ENCODE measurements at places on chromosomes 1 and 21.

DNA sequence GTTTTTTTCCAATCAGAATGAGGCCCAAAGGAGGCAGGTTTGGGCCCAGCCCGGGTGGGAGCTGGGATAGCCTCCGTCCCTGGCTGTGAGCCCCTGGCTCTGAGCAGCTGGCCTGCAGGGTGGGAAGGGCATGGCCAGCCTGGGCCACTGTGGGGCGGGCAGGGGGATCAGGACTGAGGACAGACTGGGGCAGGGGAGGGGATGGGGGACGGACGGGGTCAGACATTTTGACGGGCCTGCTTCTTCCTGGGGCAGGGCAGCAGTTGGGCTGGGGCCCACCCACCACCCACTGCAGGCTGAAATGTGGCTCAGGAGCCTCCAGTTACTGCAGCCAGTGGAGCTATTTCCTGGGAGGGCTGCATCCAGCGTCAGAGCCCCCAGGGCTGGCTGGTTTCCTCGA is 2.5 kb upstream of the SLC6A9 start:
- no peak overlapping the region for H3K27ac ChIP-seq
- no peaks in the 10 kb centered on the region for H3K36me3 ChIP-seq
- peaks cover 19% of the 10 kb centered on the region for H3K4me1 ChIP-seq
- no peak overlapping the region for H3K4me3 ChIP-seq
- no peak for DNase-seq
- no peaks in the 10 kb centered on the region for H3K27me3 ChIP-seq

GRCh38 chr1:151542710-151543129 is 2.6 kb downstream of the TUFT1 start:
- DNase-seq: peak; percentile 95
- no peaks in the 10 kb centered on the region for H3K36me3 ChIP-seq
- peak overlapping the region; percentile 23 for H3K27ac ChIP-seq
- no peaks in the 10 kb centered on the region for H3K27me3 ChIP-seq
- H3K4me3 ChIP-seq: no peak overlapping the region
- peaks cover 22% of the 10 kb centered on the region for H3K4me1 ChIP-seq

DNA sequence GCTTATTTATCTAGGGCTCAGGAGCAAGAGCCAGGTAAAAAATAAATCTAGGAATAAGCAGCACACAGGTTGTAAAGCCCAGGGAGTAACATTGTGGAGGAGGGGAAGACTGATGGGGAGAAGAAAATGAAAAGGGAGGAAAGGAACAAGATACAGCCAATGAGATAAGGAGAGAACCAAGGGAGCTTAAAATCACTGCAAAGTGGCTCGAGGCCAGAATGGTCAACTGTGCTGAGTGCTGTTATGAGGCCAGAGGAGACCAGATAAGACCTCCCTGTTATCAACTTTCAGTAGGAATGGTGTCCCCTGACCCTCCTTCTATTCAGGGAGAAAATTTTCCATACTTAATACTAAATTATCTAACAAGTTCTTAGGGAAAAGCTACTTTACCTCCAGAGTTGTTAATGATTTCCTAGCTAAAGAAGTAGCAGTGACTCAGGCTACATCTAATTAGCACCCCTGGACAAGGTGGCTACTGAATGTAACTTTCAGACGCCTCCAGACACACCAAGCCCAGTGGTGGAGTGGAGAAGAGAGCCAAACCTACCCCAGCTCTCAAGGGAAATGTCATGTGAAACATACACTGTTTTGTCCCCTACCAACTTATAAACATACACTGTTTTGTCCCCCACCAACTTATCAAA is 25.5 kb downstream of the ENAH start:
- DNase-seq: no peak
- no peaks in the 10 kb centered on the region for H3K36me3 ChIP-seq
- H3K27ac ChIP-seq: no peak overlapping the region
- no peak overlapping the region for H3K4me3 ChIP-seq
- H3K4me1 ChIP-seq: peaks cover 2% of the 10 kb centered on the region
- H3K27me3 ChIP-seq: no peaks in the 10 kb centered on the region

DNA sequence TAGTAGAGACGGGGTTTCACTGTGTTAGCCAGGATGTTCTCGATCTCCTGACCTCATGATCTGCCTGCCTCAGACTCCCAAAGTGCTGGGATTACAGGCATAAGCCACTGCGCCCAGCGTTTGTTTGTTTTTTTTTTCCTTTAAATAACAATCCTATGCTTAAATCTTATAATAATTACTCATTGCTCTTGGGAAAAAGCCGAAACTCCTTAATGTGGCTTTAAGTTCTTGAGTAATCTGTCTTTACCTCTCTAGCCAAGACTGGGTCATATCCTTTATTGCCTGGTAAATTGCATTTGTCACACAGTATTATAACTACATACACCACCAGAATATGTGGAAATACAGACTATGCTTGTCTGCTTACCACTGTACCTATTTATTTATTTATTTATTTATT is 97.1 kb downstream of the MACF1 start:
- DNase-seq: peak; percentile 11
- H3K4me3 ChIP-seq: no peak overlapping the region
- H3K27me3 ChIP-seq: no peaks in the 10 kb centered on the region
- peaks cover 4% of the 10 kb centered on the region for H3K36me3 ChIP-seq
- no peak overlapping the region for H3K27ac ChIP-seq
- H3K4me1 ChIP-seq: no peaks in the 10 kb centered on the region

GRCh38 chr1:34900775-34901502 is 28.5 kb downstream of the DLGAP3 start:
- no peak overlapping the region for H3K4me3 ChIP-seq
- no peaks in the 10 kb centered on the region for H3K36me3 ChIP-seq
- H3K4me1 ChIP-seq: no peaks in the 10 kb centered on the region

DNA sequence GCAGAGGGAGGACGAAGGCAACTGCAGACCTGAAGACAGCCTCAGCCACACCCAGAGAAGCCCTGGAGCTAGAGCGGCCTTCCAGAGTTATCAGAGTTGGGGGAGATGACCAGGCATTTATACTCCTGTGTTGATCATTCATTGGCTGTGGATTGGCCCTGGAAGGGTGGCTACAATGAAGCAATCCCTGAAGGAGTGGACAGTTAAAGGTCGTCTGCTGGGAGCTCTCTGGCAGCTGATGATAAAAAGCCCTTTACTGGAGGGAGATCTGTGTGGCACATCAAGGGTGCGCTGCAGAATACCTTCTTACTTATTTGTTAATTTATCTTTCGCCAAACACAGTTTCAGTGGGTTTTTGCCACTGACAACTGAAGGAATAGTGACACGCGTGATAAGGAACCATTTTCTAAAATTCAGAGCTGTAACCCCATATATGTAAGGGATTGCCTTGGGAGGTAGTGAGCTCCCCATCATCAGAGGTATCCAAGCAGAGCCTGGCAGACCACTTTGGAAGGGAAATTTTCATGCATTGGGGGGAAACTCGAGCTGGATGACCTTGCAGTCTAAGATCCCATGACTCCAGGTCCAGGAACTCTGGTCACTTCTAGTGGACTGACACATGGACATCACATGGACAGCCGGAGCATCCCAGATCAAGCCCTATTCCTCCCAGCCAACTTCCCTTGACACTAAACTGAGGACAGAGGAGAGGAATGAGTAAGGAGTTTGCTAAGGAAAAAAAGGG is 126.4 kb upstream of the GADD45A start:
- H3K27me3 ChIP-seq: no peaks in the 10 kb centered on the region
- H3K36me3 ChIP-seq: no peaks in the 10 kb centered on the region
- no peak for DNase-seq
- H3K27ac ChIP-seq: peak overlapping the region; percentile 51

DNA sequence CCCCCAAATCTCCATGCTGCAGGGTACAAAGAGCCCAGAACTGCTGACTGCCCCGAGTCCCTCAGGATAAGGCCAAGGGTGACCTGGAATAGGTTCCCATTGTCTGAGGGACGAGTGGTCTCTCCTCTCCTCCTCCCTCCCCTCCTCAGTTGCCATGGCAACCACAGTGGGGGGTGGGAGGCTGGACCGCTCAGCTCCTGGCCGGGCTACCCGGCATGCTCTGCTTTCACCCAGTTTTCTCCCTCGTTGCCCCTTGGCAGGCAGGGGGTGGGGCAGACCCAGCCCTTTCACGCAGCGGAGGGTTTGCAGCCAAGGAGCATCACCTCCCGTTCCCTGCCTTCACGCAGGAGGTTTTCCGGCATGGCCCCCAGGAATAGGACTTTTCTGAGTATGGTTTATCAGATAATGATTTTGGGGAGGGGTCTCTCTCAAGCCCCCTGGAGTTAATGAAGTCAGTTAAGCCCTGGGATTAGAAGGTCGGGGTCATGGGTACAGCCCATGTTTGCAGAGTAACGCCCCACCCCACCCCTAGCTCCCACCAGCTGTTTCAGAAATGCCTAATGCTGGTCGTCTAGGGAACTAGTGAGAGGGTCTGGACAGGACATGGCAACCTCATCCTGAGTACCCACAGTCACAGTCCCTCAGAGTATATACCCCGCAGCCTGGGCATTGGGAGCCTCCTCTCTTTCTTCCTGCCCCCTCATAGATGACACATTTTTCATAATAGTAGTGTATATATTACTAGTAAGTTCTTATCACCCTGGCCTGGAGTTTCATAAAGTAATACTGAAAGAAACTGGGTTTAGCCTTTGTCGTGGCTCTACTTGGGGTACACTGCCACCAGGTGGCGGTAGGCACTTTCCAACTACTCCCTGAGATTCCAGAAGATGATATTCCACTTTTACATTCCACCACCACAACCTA is 20.7 kb downstream of the C1QB start:
- H3K4me3 ChIP-seq: no peak overlapping the region
- peaks cover 28% of the 10 kb centered on the region for H3K27me3 ChIP-seq
- peak; percentile 49 for DNase-seq
- H3K27ac ChIP-seq: no peak overlapping the region

- no peak overlapping the region for H3K4me3 ChIP-seq
- H3K27me3 ChIP-seq: no peaks in the 10 kb centered on the region
Measured at GRCh38 chr1:183604815-183605214, 14.6 kb upstream of the NCF2 start.

- H3K4me1 ChIP-seq: no peaks in the 10 kb centered on the region
- H3K27me3 ChIP-seq: peaks cover 38% of the 10 kb centered on the region
- no peaks in the 10 kb centered on the region for H3K36me3 ChIP-seq
- no peak overlapping the region for H3K4me3 ChIP-seq
- no peak for DNase-seq
Measured at GRCh38 chr1:44507490-44508396, 102.7 kb downstream of the RNF220 start.

DNA sequence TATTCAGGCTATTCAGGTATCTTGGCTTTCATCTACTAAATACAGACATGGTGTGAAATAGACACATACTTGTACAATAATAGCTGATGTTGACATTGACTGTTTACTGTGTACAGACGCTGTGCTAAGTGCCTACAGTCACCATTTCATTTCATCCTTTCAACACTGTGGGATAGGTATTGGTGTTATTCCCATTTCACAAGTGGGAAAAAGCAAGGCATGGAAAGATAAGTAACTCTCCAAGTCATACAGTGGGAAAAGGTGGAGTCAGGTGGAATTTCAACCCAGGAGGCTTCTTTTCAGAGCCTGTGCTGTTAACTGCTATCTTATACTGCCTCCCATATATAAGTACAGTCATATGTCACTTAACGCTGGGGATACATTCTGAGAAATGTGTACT is 49.6 kb upstream of the ATP1A1 start:
- no peak overlapping the region for H3K4me3 ChIP-seq
- no peaks in the 10 kb centered on the region for H3K36me3 ChIP-seq
- H3K27ac ChIP-seq: no peak overlapping the region

GRCh38 chr1:28086651-28087050 is 1.8 kb downstream of the EYA3 start:
- H3K36me3 ChIP-seq: no peaks in the 10 kb centered on the region
- H3K4me1 ChIP-seq: peaks cover 4% of the 10 kb centered on the region
- no peaks in the 10 kb centered on the region for H3K27me3 ChIP-seq
- no peak overlapping the region for H3K27ac ChIP-seq

GRCh38 chr1:61101536-61101935 is 19.2 kb downstream of the NFIA start:
- no peak for DNase-seq
- H3K27ac ChIP-seq: peak overlapping the region; percentile 46
- H3K4me1 ChIP-seq: peaks cover 4% of the 10 kb centered on the region
- no peaks in the 10 kb centered on the region for H3K36me3 ChIP-seq

- no peak overlapping the region for H3K4me3 ChIP-seq
- H3K27me3 ChIP-seq: no peaks in the 10 kb centered on the region
- no peak for DNase-seq
- no peaks in the 10 kb centered on the region for H3K36me3 ChIP-seq
- H3K4me1 ChIP-seq: no peaks in the 10 kb centered on the region
- H3K27ac ChIP-seq: no peak overlapping the region
Measured at GRCh38 chr1:65896721-65897120, 104.0 kb downstream of the PDE4B start.

- no peak for DNase-seq
- no peaks in the 10 kb centered on the region for H3K36me3 ChIP-seq
- no peak overlapping the region for H3K27ac ChIP-seq
- no peaks in the 10 kb centered on the region for H3K27me3 ChIP-seq
- peaks cover 8% of the 10 kb centered on the region for H3K4me1 ChIP-seq
Measured at GRCh38 chr1:54376430-54377039, 29.7 kb downstream of the SSBP3 start.

GRCh38 chr1:27551170-27551952 is 52.6 kb downstream of the AHDC1 start:
- peaks cover 14% of the 10 kb centered on the region for H3K4me1 ChIP-seq
- peaks cover 41% of the 10 kb centered on the region for H3K36me3 ChIP-seq
- no peaks in the 10 kb centered on the region for H3K27me3 ChIP-seq
- no peak overlapping the region for H3K4me3 ChIP-seq
- H3K27ac ChIP-seq: no peak overlapping the region
- no peak for DNase-seq

- no peak overlapping the region for H3K4me3 ChIP-seq
- H3K36me3 ChIP-seq: no peaks in the 10 kb centered on the region
- no peak overlapping the region for H3K27ac ChIP-seq
- no peaks in the 10 kb centered on the region for H3K4me1 ChIP-seq
- DNase-seq: no peak
- no peaks in the 10 kb centered on the region for H3K27me3 ChIP-seq
Measured at GRCh38 chr1:38558500-38559445, 300.8 kb downstream of the RRAGC start.

GRCh38 chr1:150955280-150955679 is 19.4 kb downstream of the CERS2 start:
- no peaks in the 10 kb centered on the region for H3K27me3 ChIP-seq
- H3K4me1 ChIP-seq: no peaks in the 10 kb centered on the region
- H3K4me3 ChIP-seq: no peak overlapping the region

DNA sequence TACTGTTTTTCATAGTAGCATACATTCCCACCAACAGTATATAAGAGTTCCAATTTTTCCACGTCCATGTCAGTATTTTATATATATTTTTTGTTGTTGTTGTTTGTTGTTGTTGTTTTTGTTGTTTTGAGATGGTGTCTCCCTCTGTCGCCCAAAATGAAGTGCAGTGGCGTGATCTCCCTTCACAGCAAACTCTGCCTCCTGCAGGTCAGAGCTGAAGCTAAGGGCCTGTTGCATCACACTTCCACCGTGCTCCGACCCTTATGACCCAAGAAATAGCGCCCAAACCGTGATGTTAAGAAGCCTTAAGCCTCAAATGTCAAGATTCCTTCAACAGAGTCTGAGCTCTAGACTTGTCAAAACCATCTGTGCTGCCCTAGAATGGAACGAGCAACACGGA is 2032.3 kb downstream of the MRPL39 start:
- H3K4me1 ChIP-seq: no peaks in the 10 kb centered on the region
- no peak overlapping the region for H3K4me3 ChIP-seq
- DNase-seq: no peak

GRCh38 chr1:228343191-228343661 is 63.4 kb downstream of the TRIM11 start:
- H3K36me3 ChIP-seq: no peaks in the 10 kb centered on the region
- no peak overlapping the region for H3K4me3 ChIP-seq
- H3K27me3 ChIP-seq: no peaks in the 10 kb centered on the region
- DNase-seq: no peak
- no peaks in the 10 kb centered on the region for H3K4me1 ChIP-seq

Data from fibroblast of lung (primary cell).